HTR-8/SVneo (cell line): ENCODE measurements at places on chromosomes 2 and 18.

GRCh38 chr2:233940376-233941276 lies 23.5 kb downstream of the TRPM8 start:
- DNase-seq: no peak

DNA sequence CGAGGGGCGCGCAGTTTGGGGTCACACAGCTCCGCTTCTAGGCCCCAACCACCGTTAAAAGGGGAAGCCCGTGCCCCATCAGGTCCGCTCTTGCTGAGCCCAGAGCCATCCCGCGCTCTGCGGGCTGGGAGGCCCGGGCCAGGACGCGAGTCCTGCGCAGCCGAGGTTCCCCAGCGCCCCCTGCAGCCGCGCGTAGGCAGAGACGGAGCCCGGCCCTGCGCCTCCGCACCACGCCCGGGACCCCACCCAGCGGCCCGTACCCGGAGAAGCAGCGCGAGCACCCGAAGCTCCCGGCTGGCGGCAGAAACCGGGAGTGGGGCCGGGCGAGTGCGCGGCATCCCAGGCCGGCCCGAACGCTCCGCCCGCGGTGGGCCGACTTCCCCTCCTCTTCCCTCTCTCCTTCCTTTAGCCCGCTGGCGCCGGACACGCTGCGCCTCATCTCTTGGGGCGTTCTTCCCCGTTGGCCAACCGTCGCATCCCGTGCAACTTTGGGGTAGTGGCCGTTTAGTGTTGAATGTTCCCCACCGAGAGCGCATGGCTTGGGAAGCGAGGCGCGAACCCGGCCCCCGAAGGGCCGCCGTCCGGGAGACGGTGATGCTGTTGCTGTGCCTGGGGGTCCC lies at the start of gene ITGA4:
Gene ITGA4 (plus strand): TSS at position 266 of the 620 bp plus-strand sequence. CDS start 269 bp downstream, at position 535.
- peak; percentile 59 for DNase-seq

GRCh38 chr2:62974999-62975398 lies 75.6 kb upstream of the OTX1 start:
- DNase-seq: no peak

GRCh38 chr18:23068011-23068410 lies 67.3 kb upstream of the CABLES1 start:
- no peak for DNase-seq
